ENCODE measurements at places on chromosomes 12 and 14. TPM values are rescaled to one million over a fixed set of nuclear protein-coding genes. Genes with fewer than 3 reads are reported as not detected.

- peaks cover 46% of the 10 kb centered on the region for H3K4me1 ChIP-seq
- no peak overlapping the region for H3K4me3 ChIP-seq
- H3K36me3 ChIP-seq, result no peaks in the 10 kb centered on the region
- H3K27ac ChIP-seq, result no peak overlapping the region
- no peak for DNase-seq
- peaks cover 12% of the 10 kb centered on the region for H3K27me3 ChIP-seq
Observed at GRCh38 chr12:57130941-57131340, 2.7 kb downstream of the LRP1 start.

OTX2 gene
- total RNA-seq, result not detected

CPM gene
- total RNA-seq, result 0.43 TPM

GLS2 gene
- not detected for total RNA-seq

TESPA1 gene
- total RNA-seq, result not detected

DNA sequence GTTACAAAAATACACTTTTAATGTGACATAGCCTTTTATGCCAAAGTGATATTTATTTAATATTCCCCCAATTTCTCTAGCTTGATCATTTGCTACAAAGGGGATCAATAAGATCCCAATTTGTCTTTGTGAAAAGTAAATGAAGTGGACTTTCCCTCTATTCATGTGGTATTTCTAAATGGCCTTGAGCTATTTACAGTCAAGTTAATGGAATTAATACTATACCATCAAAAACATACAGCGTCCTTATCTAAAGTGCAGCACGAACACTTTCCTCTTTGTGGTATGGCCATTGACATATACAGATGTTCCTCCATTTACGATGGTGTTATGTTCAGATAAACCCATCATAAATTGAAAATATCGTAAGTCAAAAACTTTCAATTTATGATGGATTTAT is 23.2 kb downstream of the CFL2 start:
- no peaks in the 10 kb centered on the region for H3K27me3 ChIP-seq
- H3K4me3 ChIP-seq, result no peak overlapping the region
- no peaks in the 10 kb centered on the region for H3K4me1 ChIP-seq
- H3K27ac ChIP-seq, result no peak overlapping the region
- DNase-seq, result no peak
- H3K36me3 ChIP-seq, result no peaks in the 10 kb centered on the region

DNA sequence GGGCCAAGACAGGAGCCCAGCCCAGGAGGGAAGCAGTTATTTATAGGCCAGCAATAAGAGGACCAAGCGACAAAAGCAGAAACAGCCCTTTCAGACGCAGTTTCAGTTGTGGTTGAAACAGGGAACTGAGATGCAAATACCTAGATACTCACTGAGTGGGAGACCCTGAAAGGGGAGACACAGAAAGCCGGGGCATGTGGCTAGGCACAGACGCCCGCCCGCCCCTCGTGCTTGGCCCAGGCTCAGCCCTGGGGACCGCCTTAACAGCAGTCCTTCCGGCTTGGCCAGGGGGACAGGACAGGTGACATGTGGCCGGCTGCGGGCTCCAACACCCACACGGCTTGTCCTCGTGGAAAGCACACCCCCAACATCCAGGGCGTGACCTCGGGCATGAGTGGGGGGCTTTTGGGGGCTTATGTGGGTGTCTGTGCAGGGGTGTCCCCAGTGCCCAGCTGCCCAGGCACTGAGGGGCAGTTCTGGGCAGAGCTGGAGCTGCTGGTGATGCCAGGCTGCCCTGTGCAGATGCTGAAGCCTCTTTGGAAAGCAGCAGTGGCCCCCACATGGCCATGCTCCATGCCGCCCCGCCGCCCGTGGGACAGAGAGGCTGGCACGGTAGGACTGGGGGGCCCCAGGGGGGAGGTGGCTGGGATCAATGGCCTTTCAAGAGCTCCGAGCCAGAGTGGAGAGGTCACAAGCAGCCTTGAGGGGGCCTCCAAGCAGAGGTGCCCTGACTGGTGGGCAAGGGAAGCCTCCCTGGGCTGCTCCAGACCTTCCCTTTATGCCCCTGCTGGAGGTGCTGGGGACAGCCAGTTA is 2.1 kb downstream of the PLD4 start:
- no peaks in the 10 kb centered on the region for H3K4me1 ChIP-seq
- H3K27me3 ChIP-seq, result no peaks in the 10 kb centered on the region
- H3K36me3 ChIP-seq, result no peaks in the 10 kb centered on the region
- no peak overlapping the region for H3K27ac ChIP-seq
- no peak for DNase-seq

C12orf75 gene
- 36.8 TPM for total RNA-seq

DNA sequence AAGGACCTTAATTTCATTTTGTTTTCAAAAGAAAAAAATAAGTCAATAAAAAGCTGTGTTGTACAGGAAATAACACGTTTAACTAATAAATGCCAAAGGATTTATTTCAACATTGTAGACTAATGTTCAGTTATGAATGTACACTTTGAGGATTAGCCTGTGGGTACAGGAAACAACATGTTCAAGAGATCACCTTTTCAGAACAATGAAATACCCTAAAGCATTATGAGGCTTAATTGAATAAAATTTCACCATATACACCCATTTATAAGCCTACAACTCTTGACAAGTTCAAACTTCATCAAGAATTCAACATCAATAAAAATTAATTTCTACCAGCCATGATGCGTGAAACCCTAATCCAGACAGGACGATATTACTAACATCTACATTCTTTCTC is 56.6 kb upstream of the SLC6A15 start:
- no peak overlapping the region for H3K27ac ChIP-seq
- no peaks in the 10 kb centered on the region for H3K4me1 ChIP-seq
- no peaks in the 10 kb centered on the region for H3K27me3 ChIP-seq
- no peak for DNase-seq
- H3K36me3 ChIP-seq, result no peaks in the 10 kb centered on the region

ACOT6 gene
- not detected for total RNA-seq

GRCh38 chr14:101116486-101117130 is 213.1 kb upstream of the RTL1 start:
- no peaks in the 10 kb centered on the region for H3K27me3 ChIP-seq
- no peak overlapping the region for H3K27ac ChIP-seq

ACSM4 gene
- not detected for total RNA-seq

Measured in SJCRH30 (cell line).